Caudate nucleus (tissue), 63 donors: ENCODE measurements at places on chromosomes 4 and X.

DNA sequence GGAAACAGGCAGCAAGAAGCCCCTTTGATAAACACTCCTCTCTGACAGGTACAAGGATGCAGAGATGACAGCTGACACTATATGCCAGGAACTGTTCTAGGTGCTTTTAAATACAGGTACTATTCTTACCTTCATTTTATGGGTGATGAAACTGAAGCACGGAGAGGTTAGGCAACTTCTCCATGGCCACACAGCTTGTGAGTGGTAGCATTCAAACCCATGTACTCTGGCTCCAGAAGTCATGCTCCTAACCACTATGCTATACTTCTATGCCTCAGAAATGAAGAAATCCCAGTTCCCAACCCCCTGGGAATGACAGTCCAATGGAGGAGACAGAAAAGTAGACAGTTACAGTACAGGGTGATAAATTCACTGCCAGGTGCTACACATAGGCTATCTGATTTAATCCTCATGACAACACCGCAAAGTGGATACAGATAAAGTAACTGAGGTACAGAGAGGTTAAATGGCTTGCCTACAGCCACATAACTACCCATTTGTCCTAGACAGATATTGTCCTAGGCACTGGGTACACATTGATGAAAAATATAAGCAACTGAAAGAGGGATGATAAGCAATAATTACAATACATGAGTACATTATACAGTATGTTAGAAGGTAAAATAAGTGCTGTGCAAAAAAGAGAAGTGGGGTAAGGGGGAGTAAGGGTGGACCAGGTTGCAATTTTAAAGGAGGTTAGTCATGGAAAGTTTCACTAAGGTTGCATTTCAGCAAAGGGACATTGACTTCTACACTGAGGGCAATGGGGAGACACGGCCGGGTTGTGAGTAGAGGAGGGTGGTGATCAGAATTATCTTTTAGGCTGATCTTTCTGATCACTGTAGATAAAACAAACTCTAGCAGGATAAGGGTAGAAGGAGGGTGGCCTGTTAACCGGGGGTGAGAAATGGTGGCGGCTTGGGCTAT, 1.6 kb upstream of the F8 start:
- no peak for DNase-seq

DNA sequence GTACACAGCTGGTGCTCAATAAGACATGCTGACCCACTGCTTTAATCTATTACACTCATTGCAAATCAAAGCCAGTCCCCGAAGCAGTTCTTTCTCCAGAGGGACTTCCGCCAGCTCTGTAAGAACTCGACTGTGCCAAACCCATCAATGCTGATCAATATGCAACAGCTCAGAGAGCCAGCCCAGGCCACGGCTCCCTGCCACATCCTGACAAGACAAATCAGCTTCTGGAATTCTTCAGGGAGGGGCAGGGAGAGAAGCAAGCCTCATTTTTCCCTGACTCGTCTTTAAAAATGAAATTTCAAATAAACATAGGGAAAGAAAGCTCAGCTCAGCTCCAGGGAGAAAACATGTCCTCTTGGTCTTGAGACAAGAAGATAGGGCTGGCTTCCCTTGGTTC, 5.3 kb upstream of the ADRA2C start:
- no peak for DNase-seq

DNA sequence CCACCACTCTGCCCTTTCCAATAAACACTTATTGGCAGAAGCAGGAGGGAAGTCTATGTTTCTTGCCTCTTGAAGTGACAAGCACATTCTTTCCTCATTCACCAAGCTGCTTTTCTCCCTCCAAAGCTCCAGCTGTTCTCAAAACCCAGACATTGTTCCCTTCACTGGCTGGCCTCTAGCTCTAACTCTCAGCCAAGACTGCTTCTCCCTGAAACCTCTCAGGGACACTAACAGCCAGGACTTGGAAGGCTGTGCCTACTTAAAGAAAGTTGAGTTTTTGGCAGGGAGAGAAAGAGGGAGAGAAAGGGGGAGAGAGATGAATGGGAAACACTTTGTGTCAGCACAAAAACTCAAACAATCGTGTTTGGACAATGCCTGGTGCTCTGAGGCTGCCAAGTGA, 99.5 kb downstream of the COX18 start:
- no peak for DNase-seq

- no peak for DNase-seq
Observed at GRCh38 chrX:70656304-70656703, 211.7 kb downstream of the DLG3 start.

- DNase-seq: no peak
Observed at GRCh38 chrX:71052721-71053120, 15.4 kb downstream of the SNX12 start.

DNA sequence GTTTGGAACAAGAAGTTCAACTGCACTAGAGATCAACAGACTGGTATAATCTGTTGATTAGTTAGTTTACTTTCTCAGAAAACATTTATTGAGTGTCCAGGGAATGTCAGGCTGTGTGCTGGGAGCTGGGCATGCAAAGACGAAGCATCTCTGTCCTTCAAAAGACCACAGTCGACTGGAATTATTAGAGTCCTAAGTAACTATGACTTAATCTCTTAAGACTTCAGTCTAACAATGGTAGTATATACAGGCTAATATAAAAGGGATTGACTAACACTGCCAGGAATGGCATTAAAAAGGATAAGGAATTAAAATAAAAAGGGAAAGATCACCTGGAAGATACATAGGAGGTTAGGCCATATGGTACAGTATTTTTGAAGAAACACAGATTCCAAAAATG, 128.7 kb downstream of the WDFY3 start:
- no peak for DNase-seq

- no peak for DNase-seq
Observed at GRCh38 chr4:140277576-140277975, 95.9 kb upstream of the SCOC start.

DNA sequence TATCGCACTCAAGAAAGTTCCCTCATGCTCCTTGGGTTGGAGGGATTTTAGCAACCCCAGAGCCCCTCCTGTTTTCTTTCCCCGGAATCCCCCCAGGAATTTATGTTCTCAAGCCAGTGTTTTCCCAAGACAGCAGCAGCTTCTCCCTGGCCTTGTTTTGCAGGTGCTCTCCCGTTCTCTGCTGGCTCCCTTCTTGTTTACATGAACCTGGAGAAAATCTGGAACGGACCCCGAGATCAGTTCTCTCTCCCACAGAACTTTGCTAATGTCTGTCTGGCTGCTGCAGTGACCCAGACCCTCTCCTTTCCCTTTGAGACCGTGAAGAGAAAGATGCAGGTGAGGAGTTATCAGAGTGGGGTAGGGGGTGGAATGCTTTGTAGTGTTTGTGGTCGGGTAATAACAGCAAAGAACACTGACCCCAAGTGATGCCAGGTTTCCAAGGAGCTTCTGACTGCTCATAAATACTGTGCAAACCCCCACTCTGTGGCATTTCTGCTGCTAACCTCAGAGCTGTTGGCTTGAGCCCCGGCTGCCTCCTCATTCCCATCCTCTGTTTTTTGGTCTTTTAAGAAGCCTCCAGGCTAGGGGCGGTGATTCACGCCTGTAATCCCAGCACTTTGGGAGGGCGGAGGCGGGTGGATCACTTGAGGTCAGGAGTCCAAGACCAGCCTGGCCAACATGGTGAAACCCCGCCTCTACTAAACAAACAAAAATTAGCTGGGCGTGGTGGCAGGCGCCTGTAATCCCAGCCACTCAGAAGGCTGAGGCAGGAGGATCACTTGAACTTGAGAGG, 11.1 kb downstream of the SLC25A43 start:
- no peak for DNase-seq

DNA sequence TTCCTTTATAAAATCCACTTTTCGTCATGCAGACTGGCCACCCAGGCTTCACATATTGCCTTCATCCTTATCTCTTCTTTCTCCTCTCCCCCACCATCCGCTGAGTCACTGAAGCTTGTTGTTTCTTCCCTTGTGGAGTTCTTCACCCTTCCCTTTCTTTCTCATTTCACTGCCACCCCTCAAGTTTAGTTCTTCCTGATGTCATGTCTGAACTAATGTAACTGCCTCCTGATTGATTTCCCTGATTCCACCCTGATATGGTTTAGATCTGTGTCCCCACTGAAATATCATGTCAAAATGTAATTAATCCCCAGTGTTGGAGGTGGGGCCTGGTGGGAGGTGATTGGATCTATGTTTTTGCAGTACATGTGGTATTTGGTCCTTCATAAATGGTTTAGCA, 151.4 kb downstream of the CPEB2 start:
- no peak for DNase-seq

GRCh38 chrX:11109968-11110367, 1.2 kb upstream of the HCCS start:
- DNase-seq: no peak

DNA sequence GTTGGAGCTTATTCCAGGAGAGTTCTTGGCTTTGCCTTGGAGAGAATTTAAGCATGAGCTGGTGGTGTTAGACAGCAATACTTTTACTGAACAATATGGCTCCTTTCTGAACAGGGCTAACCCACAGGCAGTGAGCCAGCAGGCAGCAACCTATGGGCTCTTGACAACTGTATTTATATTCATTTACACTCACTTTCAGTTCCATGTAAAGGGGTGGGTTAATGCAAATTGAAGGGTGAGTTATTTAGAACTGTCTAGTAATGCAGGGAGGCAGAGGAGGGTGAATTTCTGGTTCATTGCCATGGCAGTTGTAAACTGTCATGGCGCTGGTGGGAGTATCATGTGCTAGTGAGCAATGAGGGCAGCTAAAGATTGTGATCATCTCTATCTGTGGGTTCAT, 15.7 kb downstream of the FOXR2 start:
- DNase-seq: no peak

DNA sequence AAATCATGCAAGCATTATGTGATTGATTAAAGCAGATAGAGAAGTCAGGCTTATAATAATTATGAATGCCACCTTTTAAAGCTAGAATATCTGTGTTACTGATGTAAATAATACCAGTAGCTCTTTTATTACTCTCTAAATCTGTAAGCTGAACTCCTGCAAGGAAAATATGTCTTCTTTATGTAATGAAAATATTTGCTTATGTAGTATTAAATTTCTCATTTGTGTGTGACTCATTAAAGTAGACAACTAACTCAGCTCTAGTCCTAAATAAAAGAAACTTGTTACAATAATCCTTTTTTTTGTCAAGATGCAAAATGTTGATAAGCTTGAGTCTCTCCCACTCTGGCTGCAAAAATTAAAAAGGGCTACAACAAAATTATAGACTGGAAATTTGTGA, 137.7 kb upstream of the FAT1 start:
- DNase-seq: no peak

- no peak for DNase-seq
Observed at GRCh38 chr4:54675721-54676461, 18.1 kb downstream of the KIT start.

DNA sequence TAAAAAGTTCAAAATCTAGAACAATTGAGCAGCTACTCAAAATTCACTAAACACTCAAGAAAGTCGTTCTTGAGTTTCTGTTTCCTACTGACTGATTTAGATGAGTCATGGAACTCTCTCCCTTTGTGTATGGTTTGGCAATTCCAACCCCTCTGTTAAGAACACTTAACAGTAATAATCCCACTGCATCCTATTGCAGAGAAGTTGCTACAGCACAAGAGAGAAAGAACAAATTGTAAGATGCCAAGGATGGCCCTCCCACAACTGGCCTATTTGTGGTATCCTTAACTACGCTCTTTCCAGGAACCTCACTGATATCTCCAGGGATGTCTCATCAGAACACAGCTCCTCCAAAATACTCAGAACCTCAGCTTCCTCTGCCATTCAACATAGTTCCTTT, 701.8 kb upstream of the TENM3 start:
- DNase-seq: no peak

- no peak for DNase-seq
Observed at GRCh38 chr4:151114986-151115385, 15.6 kb downstream of the RPS3A start.

DNA sequence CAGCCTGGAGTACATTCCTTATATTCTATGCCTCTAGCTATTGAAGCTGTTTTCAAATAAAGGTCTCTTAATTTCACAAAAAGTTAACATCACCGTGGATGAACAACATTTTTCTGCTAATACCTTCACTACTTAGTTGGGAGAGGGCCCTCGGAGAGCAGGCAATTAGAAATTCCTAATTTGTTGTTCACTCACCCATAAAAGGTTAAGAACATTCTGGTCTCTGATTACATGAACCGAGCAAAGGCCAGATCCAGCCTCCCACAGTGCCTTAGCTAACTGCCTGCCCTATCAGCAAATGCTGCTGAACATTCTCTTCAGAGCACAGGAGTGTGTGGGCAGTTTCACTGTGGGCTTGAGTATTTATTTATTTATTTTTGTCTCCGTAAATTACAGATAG, 36.0 kb upstream of the TTC29 start:
- no peak for DNase-seq

GRCh38 chrX:13597874-13598273, 28.5 kb downstream of the EGFL6 start:
- DNase-seq: no peak

DNA sequence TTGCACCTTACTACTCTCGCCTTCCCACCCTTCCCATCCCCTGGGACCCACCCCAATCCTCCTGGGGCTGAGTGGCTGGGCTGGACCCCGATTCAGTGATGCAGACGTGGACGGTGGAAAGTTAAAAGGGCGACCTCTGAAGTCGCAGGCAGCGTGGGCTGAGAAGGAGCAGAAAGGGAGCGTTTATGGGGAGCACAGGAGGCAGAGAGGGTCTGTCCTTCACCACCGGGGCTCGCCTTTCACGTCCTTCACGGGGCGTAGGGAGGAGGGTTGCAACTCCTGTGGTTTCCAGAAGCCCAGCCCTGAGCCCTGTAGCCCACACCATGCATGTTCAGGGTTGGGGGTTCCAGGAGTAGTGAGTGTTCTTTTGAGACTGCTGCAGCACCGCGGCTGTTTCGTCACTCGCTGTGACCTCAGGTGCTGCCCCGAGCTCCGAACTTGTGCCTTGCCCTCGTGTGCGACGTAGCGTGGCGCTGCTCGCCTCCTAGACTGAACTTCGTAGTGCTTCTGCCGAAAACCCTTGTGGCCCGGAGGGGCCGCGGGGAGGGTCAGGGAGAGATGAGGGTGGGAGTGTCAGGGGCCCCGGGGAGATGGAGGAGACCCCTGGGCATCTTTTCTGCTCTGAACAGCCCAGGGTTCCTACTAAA, 1.6 kb downstream of the NHS start:
- DNase-seq: no peak

DNA sequence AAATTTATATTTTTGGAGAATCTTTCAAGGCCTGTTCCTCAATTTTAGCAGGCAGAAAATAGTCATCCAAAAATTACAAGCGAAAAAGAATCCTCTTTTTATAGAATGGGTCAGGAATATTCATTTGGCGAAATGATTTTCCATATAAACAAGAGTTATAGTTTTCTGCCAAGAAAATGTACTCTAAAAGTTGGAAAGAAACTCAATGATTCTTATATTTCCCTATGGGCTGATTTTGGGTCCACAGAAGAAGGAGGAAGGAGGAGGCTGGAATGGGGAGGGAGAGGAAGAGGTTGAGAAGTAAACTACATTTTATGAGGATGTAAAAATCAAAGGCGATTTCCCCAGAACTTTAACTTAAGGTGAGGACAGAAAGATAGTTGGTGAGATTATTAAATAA, 159.3 kb downstream of the DCAF12L1 start:
- DNase-seq: no peak

GRCh38 chr4:15398732-15399131, 29.1 kb upstream of the C1QTNF7 start:
- no peak for DNase-seq

- DNase-seq: no peak
Observed at GRCh38 chr4:159014859-159015258, 88.0 kb upstream of the RAPGEF2 start.
